Frontal cortex (tissue), 4 donors: ENCODE measurements at places on chromosomes 13 and 19.
A peak's percentile ranks its signal among the peaks of the same experiment; 100 is the strongest.

- no peak for DNase-seq
These were observed 547.3 kb upstream of the MIR17HG start for GRCh38 chr13:90800082-90800746.

DNA sequence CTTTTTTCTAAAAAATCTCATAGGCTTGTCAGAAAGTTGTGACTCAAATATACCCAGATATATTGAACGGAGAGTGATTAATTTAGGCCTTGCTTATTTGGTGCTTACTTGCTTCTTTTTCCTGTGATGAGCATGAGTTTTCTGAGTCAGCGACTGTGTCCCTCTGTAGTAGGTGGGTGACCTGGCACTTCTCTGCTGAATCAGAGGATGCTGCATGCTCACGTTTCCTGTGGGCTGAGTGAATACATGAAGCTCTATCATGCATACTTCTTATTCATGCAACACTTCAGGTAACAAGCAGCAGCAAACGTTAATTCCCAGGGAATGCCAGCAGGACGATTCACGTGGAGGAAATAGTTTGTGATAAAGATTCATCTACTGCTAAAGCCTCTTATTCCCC is 245.0 kb downstream of the KLF5 start:
- no peak for DNase-seq

- DNase-seq: no peak
These were observed 13.6 kb downstream of the HNRNPM start for GRCh38 chr19:8458380-8458779.

GRCh38 chr19:16361926-16362325 is 37.3 kb downstream of the KLF2 start:
- DNase-seq: no peak

DNA sequence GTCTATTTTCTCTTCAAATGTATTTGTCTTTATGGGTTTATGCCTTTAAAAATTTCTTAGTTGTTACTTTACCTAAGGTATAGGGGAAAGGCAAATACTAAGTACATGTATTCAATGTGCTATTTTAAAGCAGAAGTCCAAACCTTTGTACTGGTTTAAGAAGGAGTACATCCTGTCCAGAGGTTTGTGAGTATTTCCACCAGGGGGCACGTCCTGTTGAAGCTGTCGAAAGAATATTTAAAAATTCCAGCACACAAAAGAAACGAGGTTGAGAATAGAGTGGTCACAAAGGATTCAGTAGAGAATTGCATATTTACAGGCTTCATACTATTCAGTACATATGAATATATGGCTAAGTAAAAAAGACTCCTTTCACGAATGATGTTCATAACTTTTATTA is 59.8 kb downstream of the URI1 start:
- no peak for DNase-seq

GRCh38 chr13:79295906-79296706 is 109.9 kb downstream of the RBM26 start:
- no peak for DNase-seq

- no peak for DNase-seq
These were observed 23.2 kb downstream of the SH3GL1 start for GRCh38 chr19:4376991-4377781.

- DNase-seq: no peak
These were observed 36.6 kb upstream of the OXGR1 start for GRCh38 chr13:97030705-97031452.

DNA sequence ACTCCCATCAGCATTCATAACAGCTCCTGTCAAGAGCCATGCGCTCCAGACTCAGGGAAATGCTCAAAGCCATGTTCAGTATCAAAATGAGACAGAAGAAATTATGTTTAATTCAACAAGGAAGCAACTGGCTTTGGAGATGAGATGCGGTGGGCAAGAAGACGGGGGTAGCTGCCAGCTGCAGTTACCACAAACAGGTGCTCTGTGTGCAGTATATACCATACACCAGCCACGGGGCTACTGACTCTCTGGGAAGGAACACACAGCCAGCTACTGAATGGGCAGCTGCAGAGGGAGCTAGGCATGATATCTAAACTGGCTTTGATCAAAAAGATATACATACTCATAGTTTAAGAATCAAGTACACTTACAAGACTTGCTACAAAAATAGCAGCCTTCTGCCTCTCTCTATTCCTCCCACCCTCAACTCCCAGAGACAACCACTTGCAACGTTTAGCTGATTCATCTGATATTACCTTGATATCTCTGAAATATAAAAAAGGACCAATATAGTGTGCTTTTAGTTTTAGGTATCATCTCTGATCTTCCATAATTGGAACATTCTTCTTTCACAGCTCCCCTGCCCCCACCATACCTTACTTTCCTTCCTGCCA is 593.0 kb downstream of the UQCRFS1 start:
- DNase-seq: no peak

- DNase-seq: no peak
These were observed 9.7 kb upstream of the JUND start for GRCh38 chr19:18291019-18291524.

- DNase-seq: no peak
These were observed at the start of gene FUT3 for GRCh38 chr19:5851302-5851701. FUT3 (minus strand) TSS chr19:5851449.

DNA sequence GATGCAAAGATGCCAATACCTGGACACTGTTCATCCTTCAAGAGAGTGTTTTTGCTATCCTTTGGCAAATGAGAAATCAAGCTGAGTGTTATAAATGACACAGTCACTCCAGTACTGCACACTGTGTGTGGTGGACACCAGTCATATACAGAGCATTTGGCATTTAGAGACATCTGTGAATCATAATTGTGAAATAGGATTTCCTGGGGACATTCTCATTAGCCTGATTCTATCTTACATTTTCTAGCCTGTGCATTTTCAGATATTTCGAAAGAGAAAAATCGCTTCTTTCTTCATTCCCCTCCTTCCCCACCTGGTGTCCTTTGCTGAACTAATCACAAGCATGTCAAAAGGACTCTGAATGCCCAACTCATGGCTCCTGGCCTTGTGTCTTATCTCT is 781.0 kb upstream of the ARGLU1 start:
- DNase-seq: no peak

DNA sequence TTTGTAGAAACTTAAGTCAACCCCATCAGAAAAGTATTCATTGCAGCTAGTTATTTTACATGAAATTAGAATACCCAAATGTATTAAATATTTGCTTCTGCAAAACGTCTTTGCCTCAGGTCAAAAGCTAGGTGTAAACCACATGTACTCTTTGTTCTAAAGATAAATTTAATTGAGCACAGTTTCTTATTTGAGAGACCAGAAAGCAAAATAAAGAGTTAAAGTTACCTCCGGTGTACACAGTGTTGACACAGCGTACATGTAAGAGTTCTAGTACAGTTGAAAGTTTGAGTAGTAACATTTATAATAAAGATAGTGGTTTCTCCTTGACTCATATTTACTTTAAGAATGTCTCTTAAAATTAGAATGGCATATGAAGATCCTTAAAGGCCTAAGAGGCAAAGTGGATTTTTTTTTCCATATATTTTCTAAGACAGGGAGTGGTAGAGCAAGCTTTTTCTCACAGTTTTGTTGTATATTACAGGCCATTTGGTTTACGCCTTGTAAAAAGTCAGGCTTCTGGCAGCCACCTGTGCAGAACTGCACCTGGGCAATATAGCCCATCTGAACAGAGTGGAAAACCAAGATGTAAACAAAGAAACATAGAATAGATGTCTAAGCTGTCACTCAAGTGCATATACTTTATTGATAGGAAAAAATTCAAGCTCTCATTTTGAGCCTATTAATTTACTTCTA is 2.9 kb downstream of the LRCH1 start:
- DNase-seq: no peak

DNA sequence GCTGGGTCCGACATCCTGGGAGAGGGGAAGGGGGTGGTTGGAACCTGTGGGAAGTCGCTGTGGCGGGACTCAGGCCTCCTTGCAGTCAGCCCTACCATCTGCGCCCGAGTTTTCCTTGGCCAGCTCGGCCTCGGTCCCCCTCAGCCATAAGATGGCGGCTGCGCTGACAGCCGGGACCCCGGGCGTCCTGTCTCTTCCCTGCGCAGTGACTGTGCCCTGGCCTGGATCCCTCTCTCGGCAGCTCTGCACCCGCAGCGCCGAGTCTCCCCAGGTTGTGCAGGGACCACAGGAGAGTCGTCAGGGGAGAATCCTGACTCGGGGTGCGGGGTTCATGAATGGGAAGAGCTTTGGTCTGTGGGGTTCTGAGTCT is 345 bp downstream of the ZNF257 start:
- no peak for DNase-seq

- no peak for DNase-seq
These were observed 59.4 kb downstream of the ZDHHC20 start for GRCh38 chr13:21399741-21400140.

DNA sequence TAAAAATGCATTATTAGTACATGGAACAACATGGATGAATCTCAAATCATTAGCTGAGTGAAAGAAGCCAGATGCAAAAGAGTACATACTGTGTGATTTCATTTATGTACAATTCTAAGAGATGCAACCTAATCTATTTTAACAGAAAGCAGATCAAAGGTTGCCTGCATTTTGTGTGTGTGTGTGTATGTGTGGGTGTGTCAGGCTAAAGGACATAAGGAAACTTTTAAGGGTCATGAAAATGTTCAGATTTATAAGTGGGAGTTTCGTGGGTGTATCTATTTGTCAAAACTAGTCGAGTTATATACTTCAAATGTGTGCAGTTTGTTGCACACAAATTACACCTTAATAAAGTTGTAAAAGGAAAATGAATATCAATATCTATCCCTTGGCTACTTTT is 17.9 kb upstream of the NEK3 start:
- no peak for DNase-seq

- DNase-seq: no peak
These were observed 8.1 kb downstream of the ZNF460 start for GRCh38 chr19:57288373-57288772.

GRCh38 chr13:106905380-106906162 is 337.6 kb upstream of the ARGLU1 start:
- no peak for DNase-seq

- DNase-seq: peak; percentile 37
These were observed 524 bp downstream of the NAA16 start for GRCh38 chr13:41311406-41312175.

- DNase-seq: peak; percentile 77
These were observed 7.8 kb downstream of the ANKLE1 start for GRCh38 chr19:17289489-17289888.

- no peak for DNase-seq
These were observed 2.3 kb upstream of the ASF1B start for GRCh38 chr19:14138576-14139265.
